ENCODE measurements at places on chromosomes 7 and 10.

- DNase-seq = no peak
Observed at GRCh38 chr10:97157578-97158095, 28.1 kb downstream of the SLIT1 start.

GRCh38 chr10:128400564-128400963 is 274.3 kb upstream of the MKI67 start:
- DNase-seq = no peak

- no peak for DNase-seq
Observed at GRCh38 chr7:117963264-117964197, 90.3 kb upstream of the CTTNBP2 start.

- no peak for DNase-seq
Observed at GRCh38 chr7:47313564-47313963, 268.3 kb downstream of the TNS3 start.

GRCh38 chr7:6558837-6559236 is 7.6 kb upstream of the GRID2IP start:
- peak; percentile 65 for DNase-seq

DNA sequence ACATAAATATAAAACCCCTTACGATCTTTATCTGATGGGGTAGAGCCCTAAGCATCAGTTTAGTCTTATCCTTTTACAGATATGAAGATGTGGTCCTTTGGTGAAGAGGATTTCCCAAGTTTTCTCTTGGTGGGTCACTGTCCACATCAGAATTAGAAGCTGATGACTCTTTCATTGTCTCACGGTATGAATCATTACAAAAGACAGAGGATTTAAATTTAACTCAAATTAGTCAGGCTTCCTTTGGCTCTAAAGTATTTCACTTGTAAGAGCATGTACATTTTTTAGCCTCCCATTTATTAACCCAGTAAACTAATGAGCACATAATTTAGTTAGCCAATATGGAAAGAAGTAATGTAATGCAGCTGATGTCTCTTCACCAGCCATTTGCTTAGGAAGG is 49.9 kb upstream of the TMEM26 start:
- no peak for DNase-seq

DNA sequence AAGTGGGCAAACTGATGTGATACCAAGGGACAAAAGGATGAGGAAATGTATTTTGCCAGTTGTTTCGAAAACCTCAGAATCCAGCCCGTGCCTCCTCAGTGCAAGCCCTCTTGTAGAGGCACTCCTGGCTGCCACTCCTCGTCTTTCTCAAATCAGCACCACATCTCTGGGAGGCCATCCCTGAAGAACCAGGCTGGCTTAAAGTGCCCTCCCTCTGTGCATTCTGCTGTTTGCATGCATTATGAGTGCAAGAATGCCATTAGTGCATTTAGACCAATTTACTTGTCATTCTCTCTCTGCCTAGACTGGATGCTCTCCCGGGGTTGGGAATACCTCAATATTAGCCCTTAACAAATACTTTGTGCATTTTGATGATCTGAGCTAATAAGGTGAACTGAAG is 19.9 kb upstream of the FAM180A start:
- no peak for DNase-seq

GRCh38 chr10:75987616-75988015 is 556.2 kb downstream of the LRMDA start:
- DNase-seq = no peak

GRCh38 chr7:133360201-133360600 is 107.3 kb downstream of the EXOC4 start:
- no peak for DNase-seq

- no peak for DNase-seq
Observed at GRCh38 chr7:2608921-2609411, 22.8 kb upstream of the TTYH3 start.

DNA sequence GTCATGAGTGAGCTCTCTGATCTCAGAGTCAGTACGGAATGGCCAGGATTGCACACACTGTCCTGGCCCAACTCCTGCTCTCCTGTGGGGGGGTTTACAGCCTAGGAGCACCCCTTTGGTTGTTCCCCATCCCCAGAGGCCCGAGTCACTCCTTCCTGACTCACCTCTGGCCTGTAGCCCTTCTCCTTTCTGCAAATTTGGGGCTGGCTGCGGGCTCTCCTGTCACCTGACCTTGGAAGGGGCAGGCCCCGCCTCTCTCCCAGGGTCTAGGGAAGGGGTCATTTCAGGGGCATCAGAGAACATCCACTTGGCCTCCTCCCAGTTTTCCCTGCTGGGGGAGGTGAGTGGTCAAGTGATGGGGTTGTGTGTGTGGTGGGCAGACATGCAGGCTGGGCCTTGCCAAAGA is 1.7 kb downstream of the NYAP1 start:
- DNase-seq = no peak

DNA sequence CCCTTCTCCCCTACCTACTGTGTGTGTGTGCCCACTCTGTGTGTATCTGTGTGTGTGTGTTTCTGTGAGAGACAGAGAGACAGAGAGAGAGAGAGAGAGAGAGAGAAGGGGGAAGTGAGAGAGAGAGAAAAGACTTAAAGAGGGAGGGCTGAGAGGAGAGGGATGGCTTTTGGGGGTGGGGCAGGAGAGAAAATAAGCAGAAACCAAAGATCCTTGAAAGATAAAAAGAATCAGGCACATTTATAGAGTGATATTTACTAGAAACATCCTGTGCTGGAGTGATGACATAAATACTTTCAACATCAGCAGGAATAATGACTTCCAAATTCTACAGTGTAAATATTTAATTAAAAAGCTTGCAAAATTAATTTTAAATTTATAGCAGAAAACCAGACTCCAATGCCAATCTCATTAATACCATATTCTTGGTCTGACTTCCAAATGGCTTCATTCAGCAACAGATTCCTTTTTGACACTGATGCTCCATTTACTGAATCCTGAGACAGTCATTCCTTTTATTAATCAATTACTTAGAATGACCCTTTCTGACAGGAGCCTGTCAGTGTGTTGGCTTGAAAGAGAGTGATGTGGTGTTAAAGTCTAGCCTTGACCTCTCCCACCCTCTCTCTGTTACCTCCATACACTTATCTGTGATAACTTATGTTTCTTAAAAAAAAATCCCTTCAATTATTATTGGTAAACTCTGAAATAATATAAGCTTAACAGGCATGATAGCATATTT is 41.7 kb upstream of the WNT2 start:
- no peak for DNase-seq

DNA sequence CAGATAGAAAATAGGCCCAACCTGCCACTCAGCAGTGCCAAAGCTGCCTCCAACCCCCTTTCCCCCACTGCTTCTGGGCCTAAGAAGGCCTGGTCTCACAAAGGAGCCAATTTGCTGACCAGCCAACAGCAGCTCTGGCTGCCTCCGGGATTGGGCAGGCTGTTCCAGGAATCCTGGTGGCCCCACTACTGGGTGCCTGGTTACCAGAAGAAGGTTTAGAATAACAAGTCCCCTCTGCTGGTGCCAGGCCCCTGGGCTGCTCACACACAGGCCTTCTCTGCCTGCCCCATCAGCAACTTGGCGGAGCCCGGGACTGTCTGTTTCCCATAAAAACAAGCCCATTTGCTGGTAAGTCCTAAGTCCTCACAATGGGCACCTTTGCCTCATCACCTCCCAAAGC is 1.2 kb downstream of the PHKG1 start:
- no peak for DNase-seq

DNA sequence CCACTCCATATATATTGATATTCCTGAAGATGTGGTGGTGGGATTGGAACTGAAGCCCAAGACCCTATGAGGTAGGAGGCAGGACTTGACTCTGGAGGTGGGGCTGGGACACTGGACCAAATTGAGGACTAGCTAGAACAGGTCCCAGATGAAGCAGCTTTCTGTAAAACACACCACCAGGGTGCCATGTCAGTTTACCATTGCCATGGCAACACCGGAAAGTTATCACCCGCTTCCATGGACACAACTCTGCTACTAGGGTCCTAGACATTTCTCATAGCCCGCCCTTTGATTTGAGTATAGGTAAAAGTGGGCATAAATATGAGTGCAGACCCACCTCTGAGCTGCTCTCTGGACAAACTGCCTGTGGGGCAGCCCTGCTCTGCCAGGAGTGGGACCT is 490.5 kb upstream of the PFKP start:
- no peak for DNase-seq

DNA sequence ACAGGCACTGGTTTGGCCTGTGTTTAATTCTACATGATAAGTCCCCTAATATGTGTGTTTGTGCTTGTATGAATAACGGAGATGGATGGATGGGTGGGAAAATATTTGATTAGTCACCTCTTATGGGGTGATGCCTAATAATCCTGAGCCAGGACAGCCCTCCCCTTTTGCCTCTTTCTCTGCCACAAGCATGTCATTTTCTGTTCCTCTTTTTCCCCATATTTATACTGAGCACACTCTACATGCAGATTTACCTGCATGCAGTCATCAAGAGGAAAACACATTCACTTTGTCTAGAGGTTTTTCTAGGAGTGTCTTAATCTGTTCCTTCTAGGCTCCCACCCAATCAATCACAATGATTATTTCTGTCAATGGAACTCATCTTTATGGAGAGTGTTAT is 111.6 kb upstream of the TBX20 start:
- no peak for DNase-seq

- no peak for DNase-seq
Observed at GRCh38 chr7:151327659-151328058, 14.0 kb upstream of the NUB1 start.

DNA sequence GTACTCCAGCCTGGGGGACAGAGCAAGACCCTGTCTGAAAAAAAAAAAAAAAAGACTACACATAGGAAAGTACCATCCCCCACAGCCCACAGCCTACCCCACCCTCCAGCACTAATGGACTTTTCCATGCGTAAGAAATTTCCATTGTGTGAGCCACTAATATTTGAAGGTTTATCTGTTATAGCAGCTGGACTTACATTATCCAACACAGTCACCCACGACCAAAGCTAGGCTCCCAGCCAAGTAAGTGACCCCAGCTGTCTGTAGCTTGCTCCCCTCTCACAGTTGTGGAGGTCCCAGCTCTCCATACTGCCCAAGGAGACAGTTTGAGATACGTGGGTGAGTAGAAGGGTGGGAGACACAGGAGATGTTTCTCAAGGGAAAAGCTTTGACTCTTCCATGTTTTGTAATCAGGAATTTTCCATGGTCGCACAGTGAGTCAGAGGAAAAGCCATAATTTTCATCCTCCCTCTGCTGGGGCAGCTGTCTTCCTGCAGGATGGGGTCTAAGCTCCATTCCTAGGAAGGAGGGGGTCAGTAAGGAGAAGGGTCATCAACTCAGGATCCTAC is 57.4 kb downstream of the CAV1 start:
- DNase-seq = no peak

GRCh38 chr7:92916770-92917224 is 80.4 kb upstream of the CDK6 start:
- peak; percentile 37 for DNase-seq

DNA sequence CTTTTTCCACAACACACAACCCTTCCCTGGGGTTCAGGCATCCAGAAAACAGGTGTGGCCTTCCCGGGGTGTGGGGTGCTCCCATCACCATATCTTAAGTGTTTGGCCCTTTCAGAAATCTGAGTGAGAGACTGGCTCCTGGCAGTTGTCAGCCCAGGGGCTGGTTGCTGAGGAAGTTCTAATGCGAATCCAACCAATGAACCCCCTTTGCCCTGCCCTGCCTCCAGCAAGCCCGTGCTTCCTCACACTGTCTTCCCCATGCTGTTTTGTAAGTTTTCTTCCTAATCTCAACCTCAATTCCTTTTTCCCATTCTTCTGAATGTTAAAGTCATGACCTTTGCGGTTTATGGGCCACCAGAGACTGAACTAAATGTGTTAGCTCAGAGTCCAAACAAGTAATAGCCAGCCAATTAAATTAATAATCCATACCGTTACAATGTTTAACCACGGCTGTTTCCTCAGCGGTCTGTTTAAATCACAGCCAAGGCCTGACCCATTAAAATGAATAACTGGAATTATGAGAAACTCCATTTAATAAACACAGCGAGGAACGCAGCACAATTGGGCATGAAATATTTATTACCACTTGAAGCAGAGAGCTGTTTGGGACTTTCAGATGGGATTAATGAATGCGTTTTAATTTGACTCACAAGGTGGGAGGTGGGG is 90.9 kb upstream of the TCF7L2 start:
- no peak for DNase-seq

DNA sequence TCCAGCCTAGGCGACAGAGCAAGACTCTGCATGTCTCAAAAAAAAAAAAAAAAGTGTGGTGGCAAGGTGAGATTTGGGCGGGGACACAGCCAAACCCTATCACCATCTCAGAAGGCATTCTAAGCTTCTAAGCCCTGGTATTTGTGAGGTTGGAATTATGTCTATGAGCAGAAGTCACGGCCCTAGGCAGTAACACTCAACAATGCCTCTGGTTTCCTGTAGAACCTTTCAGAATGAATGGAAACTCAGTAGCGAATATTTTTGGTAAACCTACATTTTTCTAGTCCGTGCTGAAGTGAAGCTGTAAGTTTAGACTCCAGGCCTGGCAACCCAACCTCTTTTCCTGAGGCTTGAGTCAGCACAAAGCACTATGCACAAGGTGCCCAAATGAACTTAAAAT is 88.3 kb downstream of the FAM107B start:
- DNase-seq = no peak

DNA sequence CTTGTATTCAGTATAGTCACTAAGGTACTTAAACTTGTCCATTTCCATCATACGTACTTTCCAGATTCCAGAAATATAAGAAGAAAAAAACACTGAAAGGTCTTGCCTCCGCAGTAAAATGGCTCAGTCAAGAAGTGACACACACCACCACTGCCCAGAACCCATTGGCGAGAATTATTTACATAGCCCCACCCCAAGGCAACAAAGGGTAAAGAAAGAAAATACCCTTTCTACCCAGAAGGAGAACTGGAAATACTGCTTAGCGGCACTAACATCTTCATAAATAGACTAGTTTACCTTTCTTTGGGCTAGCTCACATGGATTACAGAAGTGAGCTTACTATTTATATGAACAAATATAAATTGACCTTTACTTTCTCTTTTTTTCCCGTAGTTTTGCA is 194.0 kb downstream of the PPP1R9A start:
- no peak for DNase-seq

- DNase-seq = no peak
Observed at GRCh38 chr10:97534746-97535367, 36.1 kb downstream of the UBTD1 start.

DNA sequence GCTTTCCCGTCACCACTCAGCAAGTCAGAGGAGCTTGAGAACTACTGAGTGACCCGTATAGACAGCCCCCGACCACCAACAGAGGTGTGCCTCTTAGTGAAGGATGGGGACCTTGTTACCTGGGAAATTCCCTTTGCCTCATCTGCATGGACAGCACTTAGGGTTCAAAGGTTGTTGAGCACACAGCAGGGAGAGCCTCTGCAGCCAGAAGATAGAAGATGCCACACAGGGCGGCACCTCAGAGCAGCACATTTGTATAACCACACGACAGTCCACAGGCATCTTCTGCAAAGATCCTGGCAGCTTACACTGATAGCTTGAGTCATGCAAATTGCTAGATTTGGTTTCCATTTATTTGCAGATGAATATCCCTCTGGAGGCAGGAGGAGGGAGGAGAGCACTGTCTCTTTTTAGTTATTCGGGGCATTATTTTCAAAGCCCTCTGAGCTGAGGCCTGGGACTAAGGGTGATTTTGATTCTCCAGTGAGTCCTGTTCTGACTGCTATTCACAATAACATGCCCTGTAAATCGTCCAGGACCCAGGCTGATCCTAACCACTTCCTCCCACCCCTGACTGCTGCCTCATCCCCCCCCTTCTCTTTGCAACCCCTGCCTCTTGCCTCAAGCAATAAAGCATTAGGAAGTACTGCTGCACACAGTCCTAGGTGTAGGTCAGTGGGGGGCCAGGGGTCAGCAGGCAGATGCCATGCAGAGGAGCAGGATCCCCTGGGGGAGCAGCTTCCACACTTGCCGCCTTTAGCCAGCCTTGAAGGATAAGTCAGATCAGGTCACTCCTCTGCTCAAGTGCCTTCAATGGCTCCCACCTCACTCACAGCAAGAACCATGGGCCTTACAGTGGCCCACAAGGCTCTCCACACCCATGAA is 24.6 kb upstream of the INMT start:
- no peak for DNase-seq

Measured in testis (tissue), 5 donors.